NCI-H1694 treated with DMSO at 0.1 percent for 48 hours (cell line): ENCODE measurements at places on chromosomes 1 and 21.
A peak's percentile ranks its signal among the peaks of the same experiment; 100 is the strongest.

DNA sequence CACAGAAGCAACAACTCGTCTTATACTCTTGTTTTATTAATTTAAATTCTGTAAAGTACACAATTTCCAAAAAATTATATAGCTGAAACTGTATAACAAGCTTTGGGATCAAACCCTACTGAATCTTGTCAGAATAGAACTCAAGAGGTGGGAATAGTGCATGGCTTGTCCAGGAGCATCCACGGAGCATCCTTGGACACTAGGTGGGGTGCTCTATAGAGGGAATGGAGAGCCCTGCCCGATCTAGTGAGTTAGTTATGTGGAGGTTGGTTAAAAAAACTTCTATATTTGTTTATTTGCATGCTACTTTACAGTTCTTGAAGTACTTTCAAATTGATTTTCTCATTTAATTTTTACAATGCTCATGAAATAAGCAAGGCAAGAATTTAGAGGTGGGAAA lies 28.3 kb downstream of the ROR1 start:
- no peak for DNase-seq

DNA sequence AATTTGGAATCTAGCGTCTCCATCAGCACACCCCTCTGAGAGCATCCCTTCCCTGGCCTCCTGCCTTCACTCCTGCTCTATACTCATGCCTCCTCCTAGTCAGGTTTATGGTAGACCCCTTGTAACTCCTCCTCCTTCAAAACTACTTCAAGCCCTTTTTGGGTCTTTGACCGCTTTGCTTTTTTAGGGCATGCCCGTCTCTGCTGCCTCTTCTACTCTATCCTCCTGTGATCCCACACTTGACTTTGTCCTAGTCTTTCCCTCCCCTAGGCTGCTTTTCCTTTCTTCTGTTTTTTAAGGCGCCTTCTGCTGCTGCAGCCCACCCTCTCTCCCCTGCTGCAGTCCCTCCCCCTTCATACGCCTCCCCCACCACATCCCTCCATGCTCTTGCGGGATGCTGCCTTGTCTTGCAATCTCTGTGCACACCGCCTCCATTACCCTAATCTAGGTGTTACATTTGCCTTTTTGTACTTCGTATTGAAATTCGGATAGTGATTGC lies 1.5 kb downstream of the SNX27 start:
- DNase-seq: no peak

DNA sequence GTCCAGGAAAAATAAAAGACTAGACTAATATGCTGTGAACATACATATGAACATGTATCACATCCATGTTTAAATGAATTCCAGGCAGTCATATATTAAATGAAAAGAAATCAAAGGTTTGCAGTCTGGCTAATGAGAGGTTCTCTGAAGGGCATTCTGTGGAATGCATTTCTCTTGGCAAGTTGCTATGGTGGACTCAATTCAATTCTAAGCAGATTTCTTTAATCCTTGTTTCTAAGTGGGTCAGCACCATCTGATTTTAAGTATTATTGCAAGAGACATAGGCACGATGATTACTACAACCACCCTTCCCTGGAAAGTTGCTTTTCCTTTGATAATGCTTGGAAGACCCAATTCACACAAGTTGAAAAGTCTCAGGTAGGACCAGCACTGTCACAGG lies 23.9 kb upstream of the ABCA4 start:
- no peak for DNase-seq

DNA sequence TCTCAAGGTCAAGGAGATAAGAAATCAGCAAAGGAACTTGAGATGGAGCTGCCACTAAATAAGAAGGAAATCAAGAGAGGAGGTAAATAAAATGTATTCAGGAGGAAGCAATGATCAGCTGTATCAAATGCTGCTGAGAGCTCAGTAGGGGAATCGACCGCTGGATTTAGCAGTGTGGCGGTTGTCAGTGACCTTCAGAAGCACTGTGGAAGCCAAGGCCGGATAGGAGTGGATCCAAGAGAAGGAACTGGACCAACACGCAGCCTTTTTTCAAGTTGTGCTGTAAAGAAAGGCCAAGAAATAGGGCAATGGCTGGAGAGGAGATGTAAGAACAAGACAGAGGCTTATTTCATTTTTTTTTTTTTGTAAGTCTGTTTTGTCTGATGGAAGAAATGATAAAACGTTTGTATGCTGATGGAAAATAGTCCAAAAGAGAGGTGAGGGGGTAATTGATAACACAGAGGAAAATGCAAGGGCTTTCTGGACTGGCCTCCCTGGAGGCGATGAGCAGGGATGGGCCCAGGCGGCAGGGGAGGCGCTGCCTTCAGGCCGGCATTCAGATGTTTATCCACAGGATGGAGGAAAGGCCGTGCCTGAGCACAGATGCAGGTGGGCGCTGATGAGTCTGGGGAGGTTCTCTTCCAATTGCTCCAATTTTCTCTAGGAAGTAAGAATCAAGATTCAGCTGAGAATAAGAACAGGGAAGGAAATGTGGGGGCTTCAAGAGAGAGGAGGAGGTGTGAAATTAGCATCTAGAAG lies 17.5 kb upstream of the FAM43B start:
- no peak for DNase-seq

GRCh38 chr1:25765923-25766589 lies 33.9 kb upstream of the SELENON start:
- peak; percentile 93 for DNase-seq

GRCh38 chr1:246695136-246695535 lies 29.1 kb upstream of the SCCPDH start:
- no peak for DNase-seq

DNA sequence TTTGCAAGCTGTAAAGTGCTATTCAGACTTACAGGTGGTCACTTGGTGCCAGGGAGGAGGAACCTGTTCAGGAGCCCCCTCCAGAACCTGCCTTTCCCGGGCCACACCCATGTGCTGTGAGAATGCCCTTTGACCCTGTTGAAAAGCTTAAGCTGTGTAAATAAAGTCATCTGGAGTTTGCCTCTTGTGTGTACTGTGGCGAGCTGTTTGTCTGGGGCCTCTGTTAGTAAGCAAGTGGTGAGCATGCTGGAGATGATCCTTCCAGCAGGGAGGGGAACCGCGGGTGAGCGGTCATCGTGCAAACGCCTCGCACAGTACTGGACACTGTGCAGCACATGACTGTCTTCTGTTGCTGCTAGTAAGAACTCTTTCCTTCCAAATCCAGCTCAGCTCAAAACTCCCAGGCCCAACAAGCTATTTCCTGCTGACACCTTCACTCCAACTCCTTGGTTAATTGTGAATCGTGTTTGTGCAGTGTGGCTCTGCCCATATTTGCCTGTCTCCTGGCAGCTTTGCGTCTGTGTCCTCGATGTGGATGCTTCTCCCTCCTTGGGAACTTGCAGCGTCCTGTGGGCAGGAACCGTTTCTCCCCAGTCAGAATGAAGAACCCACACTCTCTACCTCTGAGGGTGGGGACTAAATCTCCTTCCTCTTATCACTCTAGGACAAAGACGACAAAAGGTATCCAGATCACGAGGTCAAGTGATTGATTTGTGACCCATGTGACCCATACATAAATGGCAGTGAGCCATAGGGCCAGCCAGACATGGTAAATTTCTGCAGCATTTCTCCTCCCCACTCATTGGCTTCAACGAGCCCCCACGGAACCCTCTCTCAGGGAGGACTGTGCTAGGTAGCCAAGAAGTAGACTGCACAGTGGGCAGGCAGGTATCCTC lies 13.9 kb upstream of the BTG2 start:
- no peak for DNase-seq

- no peak for DNase-seq
Measured at GRCh38 chr1:20371411-20371810, 80.7 kb downstream of the VWA5B1 start.

DNA sequence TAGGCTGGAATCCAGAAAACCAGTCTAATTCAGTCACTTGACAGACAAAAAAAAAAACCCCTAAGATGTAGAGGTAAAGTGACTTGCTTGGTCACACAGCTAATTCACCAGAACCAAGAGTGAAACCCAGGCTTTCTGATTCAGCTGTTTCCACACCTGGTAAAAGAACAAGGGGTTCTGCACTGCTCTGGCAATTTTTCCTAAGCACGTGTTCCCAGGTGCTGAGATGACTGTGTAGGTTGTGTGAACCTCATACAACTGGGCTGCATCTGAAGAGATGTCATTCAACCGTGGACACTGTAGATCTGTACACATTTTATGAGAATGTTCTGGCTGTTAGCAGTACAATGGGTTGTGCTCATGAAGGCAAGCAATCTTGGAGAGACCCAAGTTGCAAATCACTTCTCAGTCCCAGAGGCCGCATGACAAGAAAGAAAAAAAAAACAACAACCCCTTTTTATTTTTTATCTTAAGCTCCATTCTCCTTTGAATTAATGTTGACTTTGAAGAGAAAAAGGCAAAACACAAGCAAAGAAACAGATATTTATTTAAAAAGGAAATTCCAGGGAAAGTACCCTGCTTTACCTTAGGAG lies 95.4 kb downstream of the INTS7 start:
- DNase-seq: no peak

- no peak for DNase-seq
Measured at GRCh38 chr21:28916150-28916893, 76.4 kb downstream of the LTN1 start.

DNA sequence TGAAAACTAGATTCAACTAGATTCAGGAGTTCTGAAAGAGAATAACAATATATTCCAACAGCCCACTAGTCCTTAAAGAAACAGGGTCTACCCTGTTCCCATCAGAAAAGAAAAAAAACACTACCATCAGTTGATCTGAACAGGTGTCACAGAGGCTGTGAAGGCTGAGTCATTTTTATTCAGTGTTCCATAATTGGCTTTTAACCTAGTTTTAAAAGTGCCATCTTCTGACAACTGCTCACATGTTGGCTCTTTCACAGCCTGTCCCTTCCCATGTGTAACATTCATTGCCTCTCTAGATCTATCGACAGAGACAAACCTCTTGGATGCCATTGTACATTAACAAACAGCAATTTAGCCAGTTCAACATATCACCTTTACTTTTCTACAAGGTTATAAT lies 243.7 kb downstream of the TBX15 start:
- DNase-seq: no peak

GRCh38 chr1:88311265-88311664 lies 372.8 kb upstream of the PKN2 start:
- no peak for DNase-seq

DNA sequence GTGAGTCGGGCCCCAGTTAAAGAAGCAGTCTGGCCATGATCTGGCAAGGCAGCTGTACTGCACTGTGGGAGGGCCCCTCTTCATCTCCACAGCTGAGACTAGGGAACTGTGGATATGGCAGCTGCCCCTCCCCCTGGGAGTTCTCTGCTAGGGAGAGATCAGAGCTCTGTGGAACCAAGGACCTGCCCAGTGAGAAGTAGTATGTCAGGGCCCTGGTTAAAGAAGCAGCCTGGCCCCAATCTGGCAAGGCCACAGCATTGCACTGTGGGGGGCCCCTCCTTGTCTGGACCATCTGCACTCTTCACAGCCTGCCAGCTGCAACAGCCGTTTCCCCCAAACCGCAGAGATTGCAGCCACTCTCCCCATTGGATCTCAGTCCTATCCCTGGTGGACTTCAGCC lies 208.5 kb downstream of the DNAH14 start:
- no peak for DNase-seq

- peak; percentile 55 for DNase-seq
Measured at GRCh38 chr1:31216016-31216415, 23.7 kb downstream of the NKAIN1 start.

- no peak for DNase-seq
Measured at GRCh38 chr1:198212675-198213074, 55.9 kb downstream of the NEK7 start.

DNA sequence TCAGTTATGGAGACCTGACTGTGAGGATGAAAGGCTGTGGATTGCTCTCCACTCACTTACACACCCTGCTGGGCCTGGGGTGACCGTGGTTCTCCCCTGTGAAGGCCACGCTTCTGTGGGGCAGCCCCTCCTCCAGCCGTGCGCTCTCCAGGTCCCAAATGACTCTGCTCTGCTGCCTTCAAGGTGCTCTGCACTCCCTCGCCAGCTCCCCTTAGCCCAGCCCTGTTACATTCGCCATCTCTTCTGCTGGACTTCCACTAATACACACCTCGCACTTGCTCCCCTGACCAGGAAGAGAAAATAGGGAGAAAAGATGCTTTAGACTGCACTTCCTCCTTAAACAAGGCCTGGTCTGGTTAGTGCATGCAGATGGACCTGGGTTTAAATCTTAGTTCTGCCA lies 24.6 kb downstream of the OPTC start:
- DNase-seq: no peak

- peak; percentile 30 for DNase-seq
Measured at GRCh38 chr1:153678519-153679336, at the start of gene NPR1. Gene NPR1, plus strand, starts transcription at chr1:153678688. Its CDS starts 421 bp downstream, at chr1:153679109.

DNA sequence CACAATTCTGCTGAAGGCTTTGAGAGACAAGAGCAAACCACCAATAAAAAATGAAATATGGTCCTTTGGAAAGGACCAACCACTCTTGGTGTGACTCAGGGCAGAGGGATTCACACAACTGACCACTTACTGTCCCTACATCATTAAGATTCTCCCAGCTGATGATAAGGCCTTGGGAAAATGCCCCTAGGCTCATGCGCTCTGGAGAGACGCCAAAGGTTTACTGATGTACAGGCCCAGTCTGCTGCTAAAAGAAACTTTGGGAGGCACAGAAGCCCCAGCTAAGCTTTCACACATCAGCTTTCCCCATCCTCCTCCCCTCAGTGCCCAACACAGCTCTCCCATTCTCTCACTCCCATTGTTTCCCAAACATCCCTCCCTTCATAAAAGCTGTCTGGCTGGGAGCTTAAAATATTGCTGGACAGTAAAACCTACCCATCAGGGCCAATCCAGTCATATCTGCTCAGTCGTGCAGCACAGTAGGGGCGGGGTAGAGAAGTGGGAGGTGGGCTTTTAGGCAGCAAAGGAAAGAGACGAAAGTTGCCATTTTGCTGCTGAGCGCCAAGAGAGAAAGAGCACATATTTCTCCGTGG lies at the start of gene GJA8:
GJA8 (plus strand) TSS at position 543 of the 593 bp plus-strand sequence. CDS start 5,161 bp downstream, outside the sequence.
- no peak for DNase-seq

GRCh38 chr1:226327761-226328162 lies 18.8 kb upstream of the LIN9 start:
- no peak for DNase-seq

GRCh38 chr21:27277110-27277509 lies 310.2 kb upstream of the ADAMTS5 start:
- no peak for DNase-seq

- no peak for DNase-seq
Measured at GRCh38 chr1:84842748-84843231, 50.2 kb downstream of the LPAR3 start.

DNA sequence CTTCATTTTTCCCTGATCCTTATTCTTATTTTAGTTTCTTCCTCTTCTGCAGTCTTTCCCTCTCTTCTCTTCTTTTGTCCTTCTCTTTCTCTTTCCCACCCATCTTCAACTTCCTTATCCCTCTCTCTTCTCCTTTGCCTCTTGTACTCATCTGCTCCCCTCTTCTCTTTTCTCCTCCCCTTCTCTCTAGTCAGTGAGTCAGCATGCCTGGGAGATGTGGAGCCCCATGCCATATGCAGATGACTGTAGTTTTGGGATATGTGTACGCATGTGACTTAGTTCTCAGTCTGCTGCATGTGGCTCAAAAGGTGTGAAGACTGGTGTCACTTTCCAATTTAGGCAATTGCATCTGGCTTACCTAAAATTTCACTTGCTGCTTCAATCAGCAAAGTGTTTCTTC lies 10.4 kb downstream of the DNAJC6 start:
- DNase-seq: no peak
